ENCODE measurements at places on chromosomes 7 and 10.

- DNase-seq: no peak
Observed at GRCh38 chr7:40682696-40683095, 547.9 kb downstream of the SUGCT start.

- DNase-seq: no peak
Observed at GRCh38 chr10:13871776-13872175, 285.0 kb downstream of the PRPF18 start.

GRCh38 chr10:97704341-97704740 lies 9.2 kb upstream of the MARVELD1 start:
- no peak for DNase-seq

DNA sequence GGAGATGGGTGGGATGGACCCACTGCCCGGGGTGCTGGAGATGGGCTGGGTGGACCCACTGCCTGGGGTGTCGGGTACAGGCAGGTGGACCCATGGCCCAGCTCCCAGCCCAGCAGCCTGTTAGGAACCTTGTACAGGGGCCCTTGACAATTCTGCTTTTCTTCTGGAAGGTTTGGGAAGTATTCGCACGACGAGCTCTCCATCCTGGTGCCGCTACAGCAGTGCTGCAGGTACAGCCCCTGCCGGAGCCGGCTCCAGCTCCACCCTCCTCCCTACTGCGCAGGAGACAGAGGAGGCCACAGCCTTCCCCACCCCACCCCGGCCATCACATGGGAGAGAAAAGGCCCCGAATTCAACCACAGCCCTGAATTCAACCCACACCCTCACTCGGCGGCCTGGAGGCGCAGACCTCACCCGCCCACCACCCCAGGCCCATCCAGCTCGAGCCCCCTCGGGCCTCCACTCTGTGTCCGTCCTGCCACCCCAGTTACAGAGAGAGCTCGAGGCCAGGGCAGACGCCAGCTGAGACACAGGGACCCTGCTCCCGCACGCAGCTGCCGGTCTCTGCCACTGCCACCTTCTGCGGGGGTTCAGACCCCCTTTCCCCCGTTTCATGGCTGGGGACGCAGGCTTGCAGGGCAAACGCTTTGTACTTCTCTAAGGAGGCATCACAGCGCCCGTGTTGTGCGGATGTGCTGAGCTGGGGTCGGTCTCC lies 31.3 kb upstream of the FOXL3 start:
- no peak for DNase-seq

DNA sequence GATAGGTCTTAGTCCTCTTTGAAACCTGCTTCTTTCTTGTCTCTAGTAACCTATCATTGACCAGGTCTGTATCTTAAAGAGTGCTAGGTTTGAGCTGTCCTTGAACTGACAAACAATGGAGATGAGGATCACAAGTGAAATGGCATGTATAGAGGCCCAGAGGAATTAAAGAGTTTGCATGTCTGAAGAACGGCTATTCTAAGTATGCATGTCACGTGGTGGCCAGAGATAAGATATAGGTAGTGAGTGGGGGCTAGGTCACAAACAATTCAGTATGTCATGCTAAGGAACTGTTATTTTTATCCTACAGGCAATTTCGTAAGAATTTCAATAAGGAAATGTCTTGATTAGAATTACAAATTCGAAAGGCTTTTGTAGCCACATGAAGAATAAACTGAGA lies 95.3 kb downstream of the SUGCT start:
- DNase-seq: no peak

DNA sequence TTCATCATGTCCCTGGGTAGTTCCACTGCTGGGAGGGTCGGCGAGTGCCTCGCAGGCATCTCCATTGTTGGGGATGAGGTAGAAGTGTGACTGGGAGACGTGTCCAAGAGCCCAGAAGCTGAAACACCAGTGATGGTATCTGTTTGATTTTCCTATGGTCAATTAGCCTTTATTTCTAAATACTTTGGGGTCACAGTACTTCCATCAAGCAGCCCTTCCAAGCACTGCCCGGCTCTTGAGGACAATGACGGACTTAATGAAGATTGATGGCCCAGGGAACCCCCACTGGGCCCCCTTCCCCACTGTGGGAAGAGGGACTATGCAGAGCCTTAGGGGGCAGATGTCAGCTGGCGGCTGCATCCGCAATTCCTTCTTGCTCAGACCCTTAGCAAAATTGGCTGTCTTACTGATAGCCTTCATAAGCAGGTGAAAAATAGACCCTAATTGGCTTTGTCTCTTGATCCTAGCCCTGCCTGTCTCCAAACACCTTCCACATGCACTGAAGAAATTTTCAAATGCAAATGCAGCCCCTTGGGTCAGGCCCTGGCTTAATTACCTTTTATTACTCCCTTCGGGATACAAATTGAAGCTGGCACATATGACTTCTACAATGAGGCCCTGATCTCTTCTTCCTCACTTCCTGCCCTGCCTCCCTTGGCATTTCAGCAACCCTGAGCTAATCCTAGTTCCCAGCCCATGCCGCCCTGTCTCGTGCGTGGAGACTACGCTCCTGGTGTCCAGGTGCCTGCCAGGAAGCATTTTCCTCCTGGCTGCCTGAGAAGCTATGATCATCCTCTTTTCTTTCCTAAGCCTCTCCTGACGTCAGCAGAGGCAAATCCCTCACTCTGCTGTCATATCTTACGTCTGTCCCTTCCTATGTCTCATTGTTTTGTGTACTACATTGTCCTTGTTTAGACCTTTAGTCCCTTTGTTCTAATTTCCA lies 124.5 kb upstream of the GDF10 start:
- DNase-seq: no peak

DNA sequence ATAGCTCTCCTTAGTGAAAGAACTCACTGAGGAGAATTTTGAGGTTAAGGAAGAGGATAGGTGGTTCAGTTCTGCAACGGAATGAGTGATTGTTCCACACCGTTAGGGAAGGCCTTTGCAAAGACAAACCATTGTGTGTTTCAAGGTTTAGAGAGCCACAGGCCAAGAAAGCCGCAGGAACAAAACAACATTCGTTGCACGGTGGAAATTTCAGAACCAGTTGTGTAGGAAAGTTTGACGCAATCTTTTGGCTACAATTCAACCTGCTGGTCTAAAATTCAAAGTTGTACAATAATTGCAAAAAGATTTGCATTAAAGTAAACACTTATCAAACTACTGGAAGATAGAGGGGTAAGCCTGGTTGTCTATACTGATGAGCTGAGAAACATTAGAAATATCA lies 91.4 kb downstream of the FAM107B start:
- no peak for DNase-seq

GRCh38 chr7:39051279-39051678 lies 73.6 kb downstream of the POU6F2 start:
- DNase-seq: no peak

DNA sequence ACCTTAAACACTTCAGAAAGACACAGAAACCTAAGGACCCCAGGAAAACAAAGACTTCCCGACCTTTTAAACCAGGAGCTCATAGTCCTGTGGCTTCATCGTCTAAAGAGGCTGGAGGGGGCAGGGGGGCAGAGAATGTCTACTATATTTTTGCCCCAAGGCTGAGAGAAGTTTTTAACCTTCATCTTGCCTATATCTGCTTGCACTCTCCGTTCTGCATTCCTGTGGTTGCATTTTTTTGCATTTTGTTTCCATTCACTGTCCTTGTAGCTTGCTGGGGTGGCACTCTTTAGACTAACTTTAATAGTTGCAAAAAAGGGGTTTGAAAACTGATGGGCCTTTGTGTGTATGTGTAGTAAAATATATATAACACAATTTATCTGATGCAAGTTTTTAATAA lies 23.7 kb downstream of the PRKAR2B start:
- no peak for DNase-seq

GRCh38 chr10:57979491-57979890 lies 288.2 kb downstream of the IPMK start:
- peak; percentile 48 for DNase-seq

GRCh38 chr7:125563557-125563956 lies 633.9 kb upstream of the POT1 start:
- DNase-seq: no peak

DNA sequence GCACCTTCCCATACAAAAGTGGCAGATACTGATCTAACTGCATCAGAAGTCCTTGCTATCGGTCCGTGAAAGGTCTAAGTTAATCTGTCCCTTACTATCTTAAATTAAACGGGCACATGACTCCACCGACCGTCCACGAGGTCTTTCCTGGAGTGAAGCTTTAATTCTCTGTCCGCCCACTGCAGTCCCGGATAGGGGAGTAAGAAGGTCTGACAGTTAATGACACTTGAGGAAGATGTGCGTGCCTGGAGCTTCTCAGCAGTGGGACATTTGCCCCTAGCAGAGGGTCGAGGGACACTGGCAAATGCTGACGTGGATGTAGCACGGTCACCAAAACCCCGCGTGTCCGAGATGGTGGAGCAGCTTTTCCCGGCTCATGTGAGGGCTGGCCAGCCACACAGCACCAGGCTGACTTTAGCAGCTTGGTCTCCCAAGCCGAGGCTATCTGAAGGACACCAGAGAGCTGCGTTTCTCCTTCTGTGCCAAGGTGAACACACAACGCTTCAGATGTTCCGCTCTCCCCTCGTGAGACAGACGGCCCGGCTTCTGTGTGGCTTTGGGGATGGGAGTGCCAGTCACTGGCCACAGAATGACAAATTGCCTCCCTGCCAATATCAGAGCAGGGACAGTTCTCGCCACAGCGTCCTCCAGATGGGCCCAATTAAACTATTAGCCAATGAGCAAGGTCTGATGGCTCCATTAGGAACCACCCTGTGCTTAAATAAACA lies 86.6 kb downstream of the ADARB2 start:
- no peak for DNase-seq

DNA sequence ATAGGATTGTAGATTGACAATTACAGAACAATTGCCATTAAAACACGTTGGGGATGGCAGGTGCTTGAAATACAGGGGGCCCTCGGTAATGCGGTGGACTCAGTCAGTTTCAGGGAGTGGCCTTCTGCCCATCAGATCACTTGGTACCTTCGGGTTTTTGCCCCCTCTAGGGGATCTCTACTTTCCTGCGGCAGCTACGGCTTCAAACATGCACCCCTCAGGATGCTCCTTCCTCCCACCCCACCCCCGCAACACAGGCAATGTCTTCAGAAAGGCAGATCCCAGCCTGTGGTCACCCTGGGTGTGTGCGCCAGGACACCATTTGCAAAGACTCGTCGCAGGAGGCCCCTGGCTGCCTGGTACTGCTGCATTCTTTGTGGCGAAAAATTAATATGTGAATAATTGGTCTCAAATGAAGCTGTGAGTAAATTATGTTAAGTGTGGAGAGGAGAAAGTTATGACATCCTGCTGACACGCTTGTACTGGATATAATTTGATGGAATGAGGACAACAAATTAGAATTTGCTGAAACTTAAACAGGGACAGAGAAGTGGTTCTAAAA lies 431.0 kb upstream of the MKI67 start:
- DNase-seq: no peak

GRCh38 chr7:561631-562373 lies 42.2 kb upstream of the PDGFA start:
- DNase-seq: no peak

GRCh38 chr10:62585211-62585775 lies 211.1 kb downstream of the ZNF365 start:
- no peak for DNase-seq

- peak; percentile 33 for DNase-seq
Observed at GRCh38 chr10:128035557-128035973, 90.7 kb downstream of the MKI67 start.

GRCh38 chr7:1176891-1177373 lies 16.9 kb upstream of the ZFAND2A start:
- DNase-seq: peak; percentile 93

DNA sequence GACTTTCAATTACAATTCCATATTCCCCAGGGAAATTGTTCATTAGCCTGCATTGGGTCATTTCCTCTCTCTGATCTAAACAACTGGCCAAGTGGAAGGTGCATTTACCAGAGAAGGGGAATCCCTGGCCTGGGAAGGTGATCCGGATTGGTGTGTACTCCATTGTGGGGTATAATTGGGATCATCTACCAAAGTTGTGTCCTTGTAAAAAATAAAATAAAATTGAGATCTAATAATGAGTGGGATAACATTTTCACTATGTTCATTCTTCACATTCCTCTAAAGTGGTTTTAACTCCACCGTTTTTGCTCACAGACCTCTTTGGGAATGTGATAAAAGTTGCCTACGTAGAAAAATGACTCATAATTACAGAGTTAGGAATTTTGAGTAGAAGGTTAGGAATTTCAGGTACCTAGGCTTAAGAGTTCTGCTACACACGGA lies 22.8 kb downstream of the ARL5B start:
- peak; percentile 33 for DNase-seq

DNA sequence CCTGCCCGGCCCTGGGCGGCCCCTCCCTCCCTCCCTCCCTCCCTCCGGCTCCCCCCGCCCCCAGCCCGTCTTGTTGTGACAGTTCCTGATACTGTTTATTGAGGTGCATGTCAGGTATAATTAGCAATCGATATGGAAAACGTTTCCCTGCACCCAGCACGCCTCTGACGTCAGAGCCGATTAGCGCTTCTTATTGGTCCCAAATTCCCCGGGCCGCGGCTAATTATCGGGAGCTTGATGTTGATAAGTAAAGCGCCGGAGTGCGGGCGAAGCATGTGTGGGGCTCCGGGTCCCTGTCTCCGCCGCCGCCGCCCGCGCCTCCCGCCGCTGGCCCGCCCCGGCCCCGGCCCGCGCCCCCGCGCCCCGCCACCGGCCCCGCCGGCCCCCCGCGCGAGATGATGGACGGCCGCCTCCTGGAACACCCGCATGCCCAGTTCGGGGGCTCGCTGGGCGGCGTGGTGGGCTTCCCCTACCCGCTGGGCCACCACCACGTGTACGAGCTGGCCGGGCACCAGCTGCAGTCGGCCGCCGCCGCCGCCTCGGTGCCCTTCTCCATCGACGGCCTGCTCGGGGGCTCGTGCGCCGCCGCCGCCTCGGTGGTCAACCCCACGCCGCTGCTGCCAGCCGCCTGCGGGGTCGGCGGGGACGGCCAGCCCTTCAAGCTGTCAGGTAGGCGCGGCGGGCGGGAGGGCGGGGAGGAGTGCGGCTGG lies at the start of gene UNCX:
Gene UNCX, plus strand, starts transcription at position 250 of the 710 bp plus-strand sequence. Its CDS starts 146 bp downstream, at position 396.
- DNase-seq: no peak

- no peak for DNase-seq
Observed at GRCh38 chr7:134328900-134329299, 12.2 kb upstream of the SLC35B4 start.

- no peak for DNase-seq
Observed at GRCh38 chr10:79628988-79629954, 18.5 kb downstream of the SFTPA1 start.

DNA sequence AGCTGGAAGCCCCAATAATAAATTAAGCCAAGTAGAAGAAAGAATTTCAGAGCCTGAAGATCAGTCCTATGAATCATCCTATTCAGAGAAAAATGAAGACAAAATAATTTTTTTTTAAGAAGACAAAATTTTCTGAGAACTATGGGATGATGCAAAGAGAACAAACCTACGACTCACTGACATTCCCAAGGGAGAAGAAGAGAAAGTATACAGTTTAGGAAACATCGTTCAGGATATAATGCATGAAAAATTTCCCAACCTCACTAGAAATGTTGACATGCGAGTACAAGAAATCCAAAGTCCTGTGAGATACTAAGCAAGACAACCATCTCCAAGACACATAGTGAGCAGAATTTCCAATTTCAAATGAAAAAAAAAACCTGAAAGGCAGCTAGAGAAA lies 150.5 kb downstream of the THSD7A start:
- no peak for DNase-seq

- peak; percentile 27 for DNase-seq
Observed at GRCh38 chr7:50714857-50715256, 67.8 kb downstream of the GRB10 start.
